ENCODE measurements at places on chromosomes 7 and 10.

GRCh38 chr7:39749177-39749576, 125.8 kb downstream of the RALA start:
- DNase-seq = no peak

DNA sequence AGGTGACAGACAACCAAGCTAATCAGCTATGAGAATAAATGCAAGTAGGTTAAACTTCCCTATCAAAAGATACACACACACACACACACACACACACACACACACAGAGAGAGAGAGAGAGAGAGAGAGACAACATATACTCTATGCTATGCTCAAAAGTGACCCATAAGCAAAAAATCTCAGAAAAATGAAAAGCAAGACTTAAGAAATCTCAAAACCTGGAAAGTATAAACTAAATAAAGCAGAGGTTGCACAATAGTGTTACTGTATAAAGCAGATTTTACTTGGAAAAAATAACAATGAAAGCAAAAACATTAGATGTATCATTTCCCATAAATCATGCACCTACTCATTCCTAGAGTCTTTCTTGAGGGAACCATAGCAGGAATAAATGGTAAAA, 221.5 kb downstream of the INHBA start:
- no peak for DNase-seq

GRCh38 chr7:68805159-68805558, 793.1 kb upstream of the AUTS2 start:
- no peak for DNase-seq

- DNase-seq = no peak
Observed at GRCh38 chr7:652881-653280, 73.6 kb upstream of the DNAAF5 start.

- DNase-seq = no peak
Observed at GRCh38 chr7:5077740-5078139, 32.1 kb downstream of the RBAK start.

GRCh38 chr10:23172429-23173213, 19.5 kb upstream of the PTF1A start:
- no peak for DNase-seq

- no peak for DNase-seq
Observed at GRCh38 chr7:33809228-33809627, 96.1 kb upstream of the BMPER start.

DNA sequence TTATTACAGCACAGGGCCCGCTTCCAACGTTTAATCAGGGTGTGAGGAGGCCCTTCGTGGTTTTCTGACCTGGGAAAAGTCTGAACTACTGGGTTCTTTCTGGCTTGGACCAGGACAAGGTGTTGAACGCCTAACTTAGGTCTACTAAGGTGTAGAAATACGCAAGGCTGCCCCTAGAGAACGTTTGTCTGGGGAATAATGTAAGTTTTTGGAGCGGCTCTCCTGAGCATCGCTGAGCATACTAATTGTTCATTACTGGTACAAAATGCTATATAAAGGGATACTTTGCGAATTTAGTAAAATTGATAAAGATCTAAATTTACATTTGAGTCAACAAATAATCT, 32.4 kb upstream of the TOMM7 start:
- DNase-seq = no peak

Measured in NCI-H1436 treated with DMSO at 0.1 percent for 48 hours (cell line).